ENCODE measurements at places on chromosomes 7 and 10.

- DNase-seq, result no peak
Observed at GRCh38 chr7:116420003-116420402, 79.5 kb upstream of the CAV2 start.

GRCh38 chr7:5210751-5211338 lies 20.8 kb downstream of the WIPI2 start:
- DNase-seq, result no peak

GRCh38 chr7:55235115-55235514 lies 130.0 kb upstream of the LANCL2 start:
- no peak for DNase-seq

DNA sequence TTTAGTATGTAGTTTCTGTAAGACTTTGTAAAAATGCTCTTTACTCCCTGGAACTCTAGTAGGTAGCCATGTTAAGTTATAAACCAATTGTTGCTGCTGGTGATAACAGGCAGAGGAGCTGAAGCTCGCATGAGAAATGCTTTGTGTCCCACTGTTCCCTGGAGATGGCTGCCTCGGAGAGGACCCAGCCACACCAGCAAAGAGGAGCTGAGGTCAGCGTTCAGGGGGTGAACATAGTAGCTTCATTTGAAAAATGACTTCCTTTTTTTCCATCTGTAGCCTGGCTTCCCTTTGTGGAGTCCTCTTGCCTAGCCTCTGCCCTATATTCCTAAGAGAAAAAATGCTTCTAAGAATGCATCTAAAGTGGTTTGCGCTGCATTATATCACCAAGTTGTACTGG lies 20.3 kb downstream of the CELF2 start:
- no peak for DNase-seq

DNA sequence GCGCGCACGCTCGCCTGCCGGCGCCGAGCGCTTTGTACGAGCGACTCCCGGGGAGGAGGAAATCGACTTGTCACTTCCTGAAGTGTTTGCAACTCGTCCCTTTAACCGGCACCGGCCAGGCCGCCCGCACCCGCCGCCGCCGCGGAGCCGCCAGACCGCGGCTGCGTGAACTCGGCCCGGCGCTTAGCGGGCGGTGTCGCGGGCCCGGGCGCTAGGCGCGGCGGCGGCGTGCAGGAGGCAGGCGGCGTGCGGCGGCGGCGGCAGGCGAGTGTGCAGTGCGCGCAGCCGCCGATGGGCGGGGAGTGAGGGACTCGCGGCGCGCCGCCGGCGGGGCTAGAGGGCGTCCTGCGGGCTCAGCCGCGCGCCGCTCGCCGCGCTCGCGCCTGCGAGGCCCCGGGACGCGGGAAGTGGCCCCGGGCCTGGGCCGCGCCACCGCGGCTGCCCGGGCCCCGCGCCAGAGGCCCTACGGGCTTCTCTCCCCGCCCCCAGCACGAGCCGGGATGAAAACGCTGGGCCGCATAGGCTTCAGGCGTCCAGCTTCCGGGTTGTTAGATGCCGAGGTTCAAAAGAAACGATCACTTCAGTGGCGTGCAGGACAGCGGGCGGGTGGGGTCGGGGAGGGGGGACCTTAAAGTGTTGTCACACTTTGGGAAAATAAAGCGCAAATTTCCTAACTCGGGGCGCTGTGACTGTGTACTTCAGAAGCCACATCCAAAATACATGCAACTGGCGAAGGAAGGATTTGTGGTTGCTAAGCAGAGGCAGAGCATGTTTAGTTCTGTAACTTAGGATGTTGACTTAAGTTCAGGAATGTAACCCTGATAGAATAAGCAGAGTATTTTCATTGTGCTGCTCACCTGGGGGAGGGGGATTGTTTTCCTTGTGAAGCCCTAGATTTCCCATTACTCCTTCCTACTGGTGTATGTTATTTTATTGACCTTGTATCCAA lies at the start of gene FAM53B:
TSS of gene FAM53B (minus strand) at position 277 of the 949 bp plus-strand sequence. CDS start 37,665 bp downstream, outside the sequence.
- DNase-seq, result peak; percentile 83

GRCh38 chr7:134737566-134738345 lies 41.7 kb upstream of the CALD1 start:
- peak; percentile 92 for DNase-seq

- DNase-seq, result peak; percentile 46
Observed at GRCh38 chr7:32921896-32922295, 30.3 kb upstream of the KBTBD2 start.

DNA sequence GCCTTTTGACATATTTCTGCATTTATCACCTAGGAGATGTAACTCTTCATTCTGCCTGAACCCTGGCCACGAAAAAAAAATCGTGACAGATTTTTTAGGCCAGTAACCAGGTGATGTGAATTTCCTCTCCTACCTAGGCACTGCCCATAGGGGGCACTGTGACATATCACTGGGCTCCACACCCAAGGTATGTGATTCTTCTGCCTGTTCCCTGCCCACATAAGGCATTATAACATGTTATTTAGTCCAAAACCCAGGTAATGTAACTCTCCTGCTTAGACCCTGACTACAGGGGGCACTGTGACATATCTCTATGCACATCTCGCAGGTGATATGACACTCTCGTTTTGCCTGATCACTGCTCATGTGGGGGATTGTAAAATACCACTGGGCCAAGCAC lies 29.5 kb upstream of the ZNF107 start:
- no peak for DNase-seq

DNA sequence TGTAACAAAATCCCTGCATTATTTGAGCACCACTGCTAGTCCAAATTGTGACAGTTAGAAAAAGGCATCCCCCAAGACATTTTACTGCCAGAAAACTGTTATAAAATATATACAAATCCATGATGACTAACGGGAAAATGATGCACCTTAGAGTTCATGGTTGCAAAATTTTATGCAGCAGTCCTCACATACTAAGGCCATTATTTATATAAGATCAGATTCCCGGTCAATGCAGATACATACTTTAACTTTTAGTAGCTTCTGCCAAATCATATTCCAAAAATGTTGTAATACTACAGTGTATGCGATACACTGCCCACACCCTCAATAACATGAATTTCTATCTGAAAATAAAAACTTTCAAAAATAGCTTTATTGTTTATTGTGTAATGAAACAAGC lies 239.9 kb upstream of the ZNF32 start:
- peak; percentile 94 for DNase-seq

DNA sequence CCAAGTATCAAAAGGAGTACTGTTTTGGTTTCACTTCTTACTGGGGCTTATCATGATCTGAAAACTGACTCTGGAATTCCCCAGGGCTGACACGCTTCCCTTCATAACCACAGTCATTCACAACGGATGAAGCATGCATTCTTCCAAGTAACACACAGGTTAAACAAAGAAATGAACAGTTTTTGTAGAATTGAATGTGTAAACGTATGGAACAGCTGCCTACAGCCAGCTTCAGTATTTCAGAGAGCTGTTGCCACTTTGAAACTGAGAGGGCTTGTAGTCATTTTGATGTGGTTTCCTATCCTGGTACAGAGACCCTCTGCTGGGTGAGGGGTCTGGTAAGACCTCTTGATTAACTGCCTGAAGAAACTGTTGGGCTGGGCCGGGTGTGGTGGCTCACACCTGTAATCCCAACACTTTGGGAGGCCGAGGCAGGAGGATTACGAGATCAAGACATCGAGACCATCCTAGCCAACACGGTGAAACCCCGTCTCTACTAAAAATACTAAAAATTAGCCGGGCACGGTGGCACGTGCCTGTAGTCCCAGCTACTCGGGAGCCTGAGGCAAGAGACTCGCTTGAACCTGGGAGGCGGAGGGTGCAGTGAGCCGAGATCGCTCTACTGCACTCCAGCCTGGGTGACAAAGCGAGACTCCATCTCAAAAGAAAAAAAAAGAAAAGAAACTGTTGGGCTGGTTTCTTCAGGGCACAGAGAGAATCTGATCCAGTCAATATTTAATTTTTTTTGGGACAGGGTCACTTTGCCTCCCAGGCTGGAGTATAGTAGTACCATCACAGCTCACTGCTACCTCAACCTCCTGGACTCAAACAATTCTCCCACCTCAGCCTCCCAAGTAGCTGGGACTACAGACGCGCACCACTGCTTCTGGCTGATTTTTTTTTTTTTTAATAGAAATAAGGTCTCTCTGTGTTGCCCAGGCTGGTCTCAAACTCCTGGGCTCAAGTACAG lies 4.7 kb downstream of the NFE2L3 start:
- DNase-seq, result peak; percentile 91

- peak; percentile 13 for DNase-seq
Observed at GRCh38 chr10:121774813-121775212, 153.0 kb downstream of the ATE1 start.

DNA sequence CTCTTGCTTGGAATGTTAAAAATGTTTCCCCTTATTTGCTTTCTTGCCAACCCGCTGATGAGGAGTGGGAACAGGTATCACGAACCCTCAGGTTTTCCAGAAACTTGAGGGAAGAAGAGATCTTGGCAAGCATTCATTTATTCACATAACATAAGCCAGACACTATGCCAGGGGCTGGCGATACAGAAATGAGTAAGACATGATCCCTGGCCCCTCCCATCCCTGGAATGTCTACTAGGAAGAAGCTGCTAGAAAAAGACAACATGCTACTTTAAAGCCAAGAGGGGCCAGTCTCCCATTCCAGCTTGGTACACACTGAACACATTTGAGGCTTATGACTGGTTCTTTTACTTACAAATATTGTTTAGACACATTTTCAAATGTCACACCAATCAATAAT lies 26.4 kb downstream of the SLC35B4 start:
- DNase-seq, result peak; percentile 38

DNA sequence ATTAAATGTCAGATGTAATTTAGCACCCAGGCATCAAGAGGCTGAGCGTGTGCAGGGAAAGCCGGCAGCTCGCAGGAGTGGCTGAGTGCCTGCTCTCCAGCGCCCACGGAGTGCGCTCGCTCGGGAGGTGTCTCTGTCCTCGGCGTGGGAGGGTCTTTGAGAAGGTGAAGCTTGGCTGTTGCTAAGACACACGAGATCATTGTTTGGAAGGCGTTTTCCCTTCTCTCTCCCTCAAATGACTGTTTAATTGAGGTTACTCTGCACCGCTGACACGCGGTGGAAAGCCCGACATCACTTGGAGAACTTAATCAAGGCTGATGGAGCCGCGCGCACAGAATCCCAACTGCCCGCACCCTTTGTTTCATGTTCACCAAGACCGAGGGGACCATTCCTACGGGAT lies 414.6 kb downstream of the DNAJB6 start:
- no peak for DNase-seq

GRCh38 chr7:26190417-26190869 lies 10.1 kb downstream of the HNRNPA2B1 start:
- DNase-seq, result no peak

DNA sequence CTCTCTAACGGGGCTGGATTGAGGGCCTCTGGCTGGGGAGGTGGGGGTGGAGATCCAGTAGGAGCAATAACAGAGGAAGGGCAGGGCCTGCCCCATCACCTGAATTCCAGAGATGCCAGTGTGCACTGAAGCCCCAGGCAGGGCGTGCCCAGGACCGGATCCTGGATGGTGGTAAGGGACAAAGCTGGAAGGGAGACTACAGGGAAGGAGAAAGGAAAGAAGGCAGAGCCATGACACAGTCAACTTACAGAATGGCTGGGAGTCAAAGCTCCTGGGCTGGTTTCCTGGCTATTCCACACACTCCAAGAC lies 666 bp downstream of the TMEM139 start:
- no peak for DNase-seq

GRCh38 chr10:34141032-34141680 lies 673.9 kb downstream of the PARD3 start:
- DNase-seq, result peak; percentile 51

DNA sequence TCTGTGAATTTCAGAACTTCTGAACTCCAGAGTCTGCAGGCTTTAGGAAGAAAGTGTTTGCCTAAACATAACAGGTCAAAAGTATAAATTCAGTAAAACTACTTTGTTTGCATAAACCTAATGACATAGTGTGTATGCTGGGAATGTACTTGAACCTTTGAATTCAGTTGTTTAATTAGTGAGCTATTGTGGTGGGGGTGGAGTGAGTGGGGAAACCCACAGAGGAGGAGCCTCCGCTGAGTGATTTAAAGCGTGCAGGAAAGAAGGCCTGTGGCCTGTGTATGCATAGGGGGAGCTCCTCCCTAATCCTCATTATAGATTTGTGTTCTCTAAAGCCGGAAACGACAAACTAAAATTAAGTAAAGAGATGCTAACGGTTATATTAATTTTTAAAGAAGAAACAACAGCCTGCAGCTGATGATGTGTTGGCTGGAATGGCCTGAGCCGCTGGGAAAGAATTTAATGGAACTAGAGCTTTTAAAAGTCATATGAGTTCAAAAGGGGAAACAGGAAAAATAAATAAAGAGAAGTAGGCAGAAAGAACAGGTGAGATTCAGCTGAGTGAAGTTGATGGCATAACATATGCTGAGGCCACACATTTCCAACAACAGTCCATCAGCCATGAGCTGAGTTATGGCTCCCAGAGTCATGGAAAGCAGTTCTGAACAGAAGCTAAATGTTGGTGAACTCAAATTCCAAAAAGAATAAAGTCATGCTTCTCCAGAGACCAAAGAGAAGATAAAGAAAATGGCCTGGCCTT lies 595.0 kb downstream of the GRM8 start:
- no peak for DNase-seq

- DNase-seq, result peak; percentile 64
Observed at GRCh38 chr7:120053390-120053961, 219.5 kb upstream of the KCND2 start.

DNA sequence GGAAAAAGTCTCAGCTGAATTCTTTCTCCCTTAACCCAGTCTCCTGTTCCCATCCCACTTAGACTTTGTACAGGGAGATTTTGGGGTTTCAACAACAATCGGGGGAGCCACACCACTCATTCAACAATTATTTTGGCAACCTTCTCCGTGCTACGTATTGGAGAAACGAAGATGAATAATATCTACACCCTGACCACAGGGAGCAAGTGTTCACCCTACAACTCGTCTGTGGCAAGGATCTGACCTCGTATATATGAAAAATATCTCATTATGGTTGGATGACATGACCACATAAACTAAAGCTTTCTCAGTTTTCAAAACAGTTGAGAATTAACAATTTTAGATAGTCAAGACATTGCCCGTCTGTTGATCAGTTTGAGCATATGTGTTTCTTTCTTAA lies 302.1 kb downstream of the CACNA2D1 start:
- peak; percentile 22 for DNase-seq

DNA sequence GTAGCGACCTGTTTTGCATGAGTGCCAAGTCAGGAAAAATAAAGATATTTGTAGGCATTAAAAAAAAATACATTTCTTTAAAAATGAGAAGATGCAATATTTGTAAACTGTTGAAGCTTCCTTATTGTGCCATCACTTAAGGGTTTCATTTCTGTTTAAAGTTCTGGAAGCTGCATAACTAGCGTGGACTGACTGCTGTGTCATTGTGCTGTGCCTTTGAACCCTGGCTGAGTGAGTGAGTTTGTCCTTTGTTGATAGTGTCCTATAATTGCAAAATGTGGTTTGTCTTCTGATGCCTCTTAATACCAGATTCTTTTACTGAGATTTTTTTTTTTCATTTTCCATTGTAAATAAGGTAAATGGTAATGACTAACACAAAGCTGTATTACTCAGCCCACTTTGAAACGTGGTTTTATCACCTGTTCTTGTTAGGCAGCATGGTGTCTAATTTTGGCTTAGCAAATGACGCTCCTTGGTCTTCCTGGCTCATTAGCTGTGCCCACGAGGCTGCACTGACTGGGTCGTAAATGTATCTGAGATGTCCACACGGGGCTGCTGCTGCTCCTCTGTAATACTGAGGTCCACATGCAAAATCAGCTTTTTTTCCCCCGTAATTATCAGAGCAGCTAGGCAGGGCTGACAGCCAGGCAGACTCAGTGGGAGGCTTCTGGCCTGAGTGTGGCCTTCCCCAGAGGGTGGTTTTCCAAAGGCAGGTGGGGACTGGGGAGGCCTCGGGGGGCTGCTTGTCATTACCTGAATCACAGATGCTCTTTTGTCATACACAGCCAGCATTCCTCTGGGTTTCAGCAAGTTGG lies 14.8 kb downstream of the ZSCAN25 start:
- DNase-seq, result peak; percentile 4

All from fibroblast of skin of abdomen (primary cell).